ENCODE measurements at places on chromosomes 12 and 14.
A peak's percentile ranks its signal among the peaks of the same experiment; 100 is the strongest.

DNA sequence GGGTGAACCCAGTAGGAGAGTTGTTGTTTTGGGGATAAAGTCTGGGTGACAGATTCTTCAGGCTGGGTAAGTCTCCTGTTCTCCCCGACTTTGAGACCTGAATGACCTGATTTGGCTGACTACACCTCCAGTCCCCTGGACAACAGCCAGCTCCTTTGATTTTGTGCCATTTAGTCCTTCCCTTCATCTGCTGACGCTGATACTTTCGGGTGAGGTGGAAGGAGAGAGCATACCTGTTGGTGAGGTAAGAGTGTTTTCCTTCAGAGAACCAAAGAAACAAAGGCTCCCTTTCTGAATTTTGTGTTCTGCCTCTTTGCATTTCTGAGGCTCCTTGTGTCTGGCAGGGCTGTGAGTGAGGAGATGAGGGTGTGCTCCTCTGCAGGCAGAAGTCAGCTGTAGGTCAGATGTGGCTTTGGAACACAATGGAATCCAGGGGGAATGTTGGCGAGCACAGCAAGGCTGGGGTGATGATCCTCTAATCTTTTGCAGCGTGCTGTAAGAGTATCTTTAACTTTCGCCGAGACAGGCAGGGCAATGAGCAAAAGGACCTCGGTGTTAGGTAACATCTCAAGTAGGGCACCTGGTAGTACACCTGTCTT lies 12.1 kb downstream of the ETV6 start:
- DNase-seq, result no peak

GRCh38 chr12:94099632-94100031 lies 48.7 kb upstream of the PLXNC1 start:
- peak; percentile 88 for DNase-seq

DNA sequence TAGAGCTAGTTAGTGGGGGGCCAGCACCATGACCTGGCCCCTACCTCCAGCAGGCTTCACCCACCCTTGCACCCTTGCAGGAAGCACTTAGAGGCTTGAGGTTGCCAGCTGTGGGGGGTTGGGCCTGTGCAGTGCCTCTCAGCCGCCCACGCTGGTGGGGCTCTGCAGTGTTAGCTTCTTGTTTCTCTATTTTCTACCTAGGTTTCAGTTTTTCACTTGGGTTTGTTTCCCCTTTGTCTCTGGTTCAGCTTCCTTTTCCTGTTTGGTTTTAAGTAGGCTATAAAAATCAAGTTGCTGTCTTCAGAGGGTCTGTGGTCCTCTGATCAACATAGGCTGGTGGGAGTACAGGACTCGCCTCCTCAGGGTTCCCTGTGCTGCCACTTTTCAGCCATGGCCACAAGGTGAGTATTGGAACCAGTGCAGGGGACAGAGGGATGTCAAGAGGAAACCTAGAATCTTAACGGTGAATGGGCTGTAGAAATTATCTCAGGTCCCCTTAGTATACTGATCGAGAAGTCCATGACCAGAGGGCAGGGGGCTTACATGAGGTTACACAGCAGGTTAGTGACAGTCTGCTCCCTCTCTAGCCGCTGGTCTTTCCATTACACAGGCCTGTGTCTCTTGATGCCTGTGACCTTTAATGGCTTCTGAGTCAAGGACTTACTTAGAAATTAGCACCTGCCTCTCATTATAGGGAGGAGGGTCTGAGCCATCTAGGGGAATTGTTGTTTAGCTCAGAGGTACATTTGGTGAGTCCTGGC lies at the start of gene EVL:
TSS of gene EVL (plus strand) at position 312 of the 761 bp plus-strand sequence. CDS start at position 391, 79 bp downstream.
- DNase-seq, result no peak

DNA sequence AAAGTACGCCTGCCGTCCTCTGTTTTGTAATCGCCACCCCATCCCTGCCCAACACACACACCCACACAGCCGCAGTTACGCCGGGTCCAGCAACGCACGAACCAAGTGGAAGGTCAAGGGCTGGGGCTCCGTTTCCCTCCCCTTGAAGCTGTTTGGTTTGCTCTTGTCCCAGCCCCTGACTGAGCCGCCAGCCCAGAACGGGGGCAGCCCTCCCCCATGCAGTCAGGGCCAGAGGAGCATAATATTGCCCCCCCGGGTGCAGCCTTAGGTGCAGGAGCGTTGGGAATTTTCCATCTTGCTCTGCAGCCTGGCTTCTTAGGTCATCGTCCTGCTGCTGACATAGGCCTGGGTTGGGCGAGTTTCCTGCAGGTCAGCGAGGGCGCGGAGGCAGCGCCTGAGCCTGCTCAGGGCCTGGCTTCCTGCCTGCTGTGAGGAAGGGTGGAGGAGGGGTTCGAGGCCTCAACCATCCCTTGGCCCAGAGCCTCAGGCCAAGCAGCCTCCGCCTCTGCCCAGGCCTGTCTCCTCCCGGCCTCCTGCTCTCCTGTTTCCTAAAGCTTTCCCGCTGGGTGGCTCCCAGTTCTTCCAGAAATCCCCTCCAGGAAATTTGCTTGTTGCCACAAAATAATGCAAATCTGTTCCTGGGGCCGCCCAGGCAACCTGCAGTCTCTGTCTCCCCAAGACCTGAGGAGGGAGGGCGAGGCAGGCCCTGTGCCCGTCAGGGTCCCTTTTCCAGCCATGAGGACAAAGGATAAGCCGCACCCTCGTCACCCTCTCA lies 44.5 kb downstream of the PSMA6 start:
- DNase-seq, result peak; percentile 76

DNA sequence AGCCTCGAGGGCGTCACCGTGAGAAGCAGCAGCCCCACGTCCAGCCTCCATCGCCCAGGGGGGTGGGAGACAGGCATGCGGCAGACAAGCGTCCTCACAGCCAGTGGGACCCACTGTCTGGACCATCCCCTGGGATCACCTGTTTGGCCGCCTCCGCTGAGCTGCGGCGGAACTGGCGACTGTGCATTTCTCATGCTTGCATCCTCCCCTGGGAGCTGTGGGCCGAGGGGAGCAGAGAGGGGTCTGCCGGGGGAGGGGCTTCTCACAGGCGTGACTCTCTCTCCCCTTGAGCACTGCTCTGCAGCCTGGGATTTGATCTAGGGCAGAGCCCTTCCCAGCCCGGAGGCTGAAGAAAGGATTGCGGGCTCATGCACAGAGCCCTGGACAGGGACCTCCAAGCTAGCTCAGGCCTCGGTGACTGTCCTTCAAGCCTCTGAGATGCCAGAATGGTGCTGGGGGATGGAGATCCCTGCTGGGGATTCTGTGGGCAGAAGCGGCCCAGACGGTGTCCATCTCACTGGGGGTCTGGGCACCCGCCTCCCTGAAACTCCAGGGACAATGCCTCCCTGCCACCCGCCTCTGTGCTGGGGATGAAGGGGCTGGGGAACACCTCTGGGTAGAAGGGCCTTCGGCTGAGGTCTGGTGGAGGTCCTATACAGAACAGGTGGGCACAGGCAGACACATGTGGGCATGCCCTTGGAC lies 61.1 kb downstream of the PRIMA1 start:
- no peak for DNase-seq

GRCh38 chr12:46480316-46480715 lies 107.7 kb upstream of the SLC38A2 start:
- no peak for DNase-seq

Data from skeletal muscle cell (primary cell).